ENCODE measurements at places on chromosomes 16 and 17.

DNA sequence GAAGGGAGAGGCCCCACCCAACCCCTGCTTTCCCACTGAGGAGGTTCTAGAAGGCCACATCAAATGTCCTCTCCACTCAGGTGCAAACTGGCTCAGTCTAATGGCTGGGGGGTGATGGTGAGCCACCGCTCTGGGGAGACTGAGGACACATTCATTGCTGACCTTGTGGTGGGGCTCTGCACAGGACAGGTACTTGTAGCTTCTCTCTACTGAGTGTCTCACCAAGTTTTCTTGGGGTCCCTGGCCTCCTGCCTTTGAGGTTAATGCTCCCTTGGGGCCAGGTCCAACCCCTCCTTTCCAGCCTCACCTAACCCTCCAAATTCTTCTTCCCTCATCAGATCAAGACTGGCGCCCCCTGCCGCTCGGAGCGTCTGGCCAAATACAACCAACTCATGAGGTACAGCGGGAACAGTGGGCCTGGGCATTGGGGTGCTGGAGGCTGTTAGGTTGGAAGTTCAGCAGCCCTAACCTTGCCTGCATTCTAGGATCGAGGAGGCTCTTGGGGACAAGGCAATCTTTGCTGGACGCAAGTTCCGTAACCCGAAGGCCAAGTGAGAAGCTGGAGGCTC lies 5.7 kb downstream of the ENO3 start:
- no peak for DNase-seq

GRCh38 chr17:74859459-74860228 lies at the start of gene GRIN2C:
TSS of gene GRIN2C (minus strand) at chr17:74859885. CDS start at chr17:74855092, 4,793 bp downstream.
- DNase-seq, result no peak

DNA sequence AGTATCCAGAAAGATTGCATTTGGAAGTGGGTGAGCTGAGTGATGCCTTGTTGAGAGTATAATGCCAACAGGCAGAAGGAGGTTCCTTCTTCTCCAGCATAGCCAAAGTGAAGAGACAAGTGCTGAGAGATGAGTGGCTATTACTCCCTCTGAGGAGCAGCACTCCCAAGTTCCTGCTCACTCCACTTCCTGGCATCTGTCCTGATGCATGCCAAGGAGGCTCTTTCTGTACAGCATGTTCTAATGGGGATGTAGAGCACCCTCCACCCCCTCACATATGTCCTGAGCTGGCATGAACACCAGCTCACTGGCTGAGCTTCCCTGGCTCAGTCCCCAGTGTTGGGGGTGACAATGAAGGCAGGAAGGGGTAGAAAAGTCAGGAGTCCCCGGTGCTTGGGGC lies 44.2 kb upstream of the DNAH9 start:
- DNase-seq, result no peak

DNA sequence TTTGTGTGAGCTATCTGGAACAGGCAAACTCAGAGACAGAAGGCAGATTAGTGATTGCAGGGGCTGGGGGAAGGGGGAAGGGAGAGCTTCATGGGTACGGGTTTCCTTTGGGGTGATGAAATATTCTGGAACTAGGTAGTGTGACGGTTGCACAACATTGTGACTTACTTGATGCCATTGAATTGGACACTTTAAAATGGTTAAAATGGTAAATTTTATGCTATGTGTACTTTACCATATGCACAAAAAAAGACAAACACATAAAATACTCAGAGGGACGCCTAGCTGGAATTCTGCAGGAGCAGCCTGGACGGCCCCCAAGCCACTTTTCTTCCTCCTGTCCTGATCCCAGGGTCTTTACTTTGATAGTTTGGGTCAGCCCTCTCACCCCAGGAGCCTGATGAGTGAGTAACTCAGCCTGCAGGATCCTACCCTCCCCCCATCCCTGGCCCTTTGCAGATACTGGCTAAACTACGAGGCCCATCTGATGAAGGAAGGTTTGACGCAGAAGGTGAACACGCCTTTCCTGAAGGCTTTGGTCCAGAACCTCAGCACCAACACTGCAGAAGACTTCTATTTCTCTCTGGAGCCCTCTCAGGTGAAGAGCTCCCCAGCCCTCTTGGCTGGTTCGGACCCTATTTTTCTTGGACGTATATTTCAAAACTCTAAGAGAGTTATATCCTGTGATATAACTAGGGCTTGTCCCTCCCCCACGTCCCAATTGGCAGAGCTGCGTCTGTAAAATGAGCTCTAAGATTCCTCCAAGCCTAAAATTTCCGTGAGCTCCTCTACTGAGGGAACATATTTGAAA lies 7.8 kb downstream of the ADGRG3 start:
- peak; percentile 78 for DNase-seq

DNA sequence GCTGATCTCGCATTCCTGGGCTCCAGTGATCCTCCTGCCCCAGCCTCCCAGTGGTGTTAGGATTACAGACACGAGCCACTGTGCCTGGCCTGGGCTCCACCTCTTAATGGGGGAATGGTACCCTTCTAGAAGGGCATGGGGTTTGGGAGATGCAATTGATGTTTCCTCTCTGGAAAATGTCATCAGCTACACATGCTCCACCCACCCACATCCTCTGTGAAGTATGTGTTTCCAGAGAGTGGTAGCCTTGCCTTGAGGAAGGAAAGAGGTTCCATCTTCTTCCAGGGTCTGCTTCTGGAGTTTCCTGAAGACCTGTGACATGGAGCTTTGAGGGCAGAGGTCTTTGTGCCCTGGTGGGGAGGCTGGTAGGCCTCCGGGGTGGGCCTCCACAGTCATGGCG lies 45.2 kb upstream of the GSE1 start:
- DNase-seq, result no peak

DNA sequence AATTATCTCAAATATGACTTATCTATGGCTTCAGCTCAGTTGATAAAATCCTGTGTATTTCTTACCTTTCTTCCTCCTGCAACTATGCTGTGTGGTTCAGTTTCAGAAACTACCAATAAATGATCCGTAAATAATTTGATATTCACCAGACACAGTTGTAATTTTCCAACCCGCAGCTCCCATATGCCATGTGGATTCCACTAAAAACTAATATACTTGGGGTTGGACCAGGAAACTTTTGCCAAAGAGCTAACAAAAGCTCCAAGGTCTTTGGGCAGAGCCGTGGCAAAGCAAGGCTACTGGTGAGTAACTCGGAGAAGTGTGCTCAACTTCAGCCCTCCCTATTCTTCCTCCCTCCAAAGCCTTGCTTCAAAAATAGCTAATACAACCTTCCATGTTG lies 2.3 kb upstream of the CHST6 start:
- no peak for DNase-seq

DNA sequence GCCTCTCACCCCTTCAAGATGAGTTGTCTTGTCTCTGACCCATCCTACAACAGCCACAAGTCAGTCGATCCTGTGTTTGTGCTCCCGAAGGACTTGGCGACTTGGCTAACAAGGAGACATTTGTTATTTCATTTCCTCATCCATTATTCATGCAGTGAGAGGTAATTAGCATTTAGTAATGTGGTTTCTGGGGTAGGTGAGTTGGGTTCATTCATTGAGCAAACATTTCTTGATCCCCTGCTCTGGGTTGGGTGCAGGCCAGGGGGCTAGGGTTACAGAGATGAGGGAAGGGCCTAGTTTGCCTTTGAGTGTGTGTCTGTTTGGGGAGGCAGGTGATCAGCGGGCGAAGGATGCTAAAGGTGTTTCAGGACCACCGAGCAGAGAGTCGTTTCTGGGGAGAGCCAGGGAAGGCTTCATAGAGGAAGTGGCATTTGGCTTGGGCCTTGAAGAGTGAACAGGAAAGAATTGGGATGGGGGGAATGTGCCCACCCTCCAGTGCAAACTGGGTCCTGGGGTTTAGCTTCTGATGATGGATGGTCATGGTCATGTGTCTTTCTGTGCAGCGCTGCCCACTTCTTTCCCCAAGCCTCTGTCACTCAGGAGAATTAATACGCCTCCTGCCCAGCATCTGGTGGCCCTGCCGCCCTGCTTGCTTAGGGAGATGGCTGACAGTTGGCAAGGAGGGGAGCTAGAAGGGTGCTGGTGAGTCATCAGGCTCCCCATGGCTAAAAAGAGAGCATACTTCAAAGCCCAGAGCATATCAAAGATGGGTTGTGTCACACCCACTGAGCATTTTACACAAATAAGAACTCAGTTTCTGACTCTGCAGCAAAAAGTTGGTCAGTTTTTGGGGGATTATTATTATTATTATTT lies 38.5 kb downstream of the MSI2 start:
- no peak for DNase-seq

DNA sequence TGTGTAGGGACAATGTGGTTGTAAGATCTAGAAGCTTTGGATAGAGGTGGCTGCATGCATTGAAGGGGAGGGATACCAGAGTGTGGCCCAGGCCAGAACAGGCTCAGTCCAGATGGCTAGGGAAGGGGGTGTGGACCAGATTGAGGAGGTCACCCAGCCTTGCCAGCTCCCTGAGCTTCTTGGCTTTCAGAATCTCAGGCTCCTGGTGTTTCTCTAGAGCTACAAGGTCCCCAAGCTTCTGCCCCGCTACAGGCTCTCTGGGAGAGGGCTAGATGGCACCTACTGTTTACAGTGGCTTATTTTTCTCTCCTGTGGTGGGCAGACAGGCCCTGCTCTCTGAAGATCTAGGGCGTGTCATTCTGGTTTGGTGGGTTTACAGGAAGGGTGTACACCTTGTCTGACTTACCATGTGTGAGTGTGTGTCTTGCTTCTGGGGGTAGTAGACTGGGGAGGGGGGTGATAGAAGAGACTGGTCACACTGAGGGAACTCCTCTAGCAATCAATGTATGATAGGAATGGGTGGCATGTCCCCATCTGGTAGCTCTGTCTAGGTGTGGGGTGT lies 1.1 kb downstream of the RARA start:
- no peak for DNase-seq

GRCh38 chr17:13646411-13646810 lies 44.7 kb upstream of the HS3ST3A1 start:
- DNase-seq, result no peak

DNA sequence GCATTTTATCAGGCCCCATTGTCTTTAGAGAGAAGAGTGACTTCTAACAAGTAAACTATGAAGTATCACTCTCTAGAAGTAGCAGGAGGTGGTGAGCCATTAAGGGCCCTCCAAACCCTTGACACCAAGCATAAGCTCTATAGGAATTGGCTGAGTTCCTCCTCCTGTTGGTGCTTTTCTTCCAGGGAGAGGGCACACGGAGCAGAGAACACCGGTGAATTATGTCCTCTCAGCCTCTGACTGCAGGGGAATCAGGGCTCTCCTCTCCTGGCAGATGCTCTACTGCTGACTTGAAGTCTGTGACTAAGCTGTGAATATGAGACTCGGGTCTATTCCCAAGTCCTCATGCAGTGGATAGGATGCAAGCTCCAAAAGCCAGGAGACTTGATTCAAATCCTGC lies 32.3 kb downstream of the CHD9 start:
- DNase-seq, result no peak

DNA sequence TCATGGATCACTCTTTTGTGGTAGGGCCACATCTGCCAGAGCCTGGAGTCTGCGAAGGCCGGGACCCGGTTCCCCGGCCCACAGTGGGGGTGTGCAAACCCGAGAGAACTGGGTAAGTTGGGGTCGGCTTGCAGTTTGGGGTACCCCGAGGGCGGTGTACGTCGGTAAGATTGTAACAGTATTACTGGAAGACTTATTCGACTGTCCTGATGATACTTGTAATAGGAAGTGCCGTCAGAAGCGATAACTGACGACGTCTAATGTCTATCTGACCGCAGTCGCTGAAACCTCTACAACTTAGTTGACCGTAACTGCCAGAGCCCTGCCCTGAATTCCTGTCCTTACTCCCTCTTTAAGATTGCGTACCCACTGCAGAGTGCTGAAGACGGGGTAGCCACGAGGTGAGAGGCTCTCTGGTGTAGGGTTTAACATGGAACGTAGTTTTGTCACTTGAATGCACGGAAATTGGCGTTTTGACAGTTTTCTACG lies 24.0 kb downstream of the TRPV2 start:
- no peak for DNase-seq

DNA sequence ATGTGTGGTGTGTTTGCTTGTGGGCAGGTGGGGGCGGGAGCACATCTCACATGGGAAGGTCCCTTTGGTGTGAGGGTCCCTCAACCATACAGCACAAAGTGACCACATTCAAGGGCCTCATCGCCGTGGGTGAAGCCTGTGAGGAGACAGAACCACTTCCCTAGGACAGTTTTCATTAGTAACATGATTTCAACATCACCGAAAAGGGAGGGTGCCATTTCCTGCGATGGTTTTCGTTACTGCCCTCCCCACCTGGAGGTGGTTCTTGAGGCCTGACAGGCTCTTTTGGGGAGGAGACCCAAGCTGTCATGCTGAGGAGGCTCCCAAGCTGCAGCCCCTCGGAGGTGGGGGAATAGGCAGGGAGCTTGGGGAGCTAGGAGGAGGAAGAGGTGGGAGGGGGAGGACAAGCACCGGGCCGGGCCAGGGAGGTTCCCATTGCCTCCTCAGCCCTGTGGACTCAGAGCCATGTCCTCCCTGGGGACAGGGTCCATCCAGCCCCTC lies 9.5 kb downstream of the CD300LB start:
- no peak for DNase-seq

DNA sequence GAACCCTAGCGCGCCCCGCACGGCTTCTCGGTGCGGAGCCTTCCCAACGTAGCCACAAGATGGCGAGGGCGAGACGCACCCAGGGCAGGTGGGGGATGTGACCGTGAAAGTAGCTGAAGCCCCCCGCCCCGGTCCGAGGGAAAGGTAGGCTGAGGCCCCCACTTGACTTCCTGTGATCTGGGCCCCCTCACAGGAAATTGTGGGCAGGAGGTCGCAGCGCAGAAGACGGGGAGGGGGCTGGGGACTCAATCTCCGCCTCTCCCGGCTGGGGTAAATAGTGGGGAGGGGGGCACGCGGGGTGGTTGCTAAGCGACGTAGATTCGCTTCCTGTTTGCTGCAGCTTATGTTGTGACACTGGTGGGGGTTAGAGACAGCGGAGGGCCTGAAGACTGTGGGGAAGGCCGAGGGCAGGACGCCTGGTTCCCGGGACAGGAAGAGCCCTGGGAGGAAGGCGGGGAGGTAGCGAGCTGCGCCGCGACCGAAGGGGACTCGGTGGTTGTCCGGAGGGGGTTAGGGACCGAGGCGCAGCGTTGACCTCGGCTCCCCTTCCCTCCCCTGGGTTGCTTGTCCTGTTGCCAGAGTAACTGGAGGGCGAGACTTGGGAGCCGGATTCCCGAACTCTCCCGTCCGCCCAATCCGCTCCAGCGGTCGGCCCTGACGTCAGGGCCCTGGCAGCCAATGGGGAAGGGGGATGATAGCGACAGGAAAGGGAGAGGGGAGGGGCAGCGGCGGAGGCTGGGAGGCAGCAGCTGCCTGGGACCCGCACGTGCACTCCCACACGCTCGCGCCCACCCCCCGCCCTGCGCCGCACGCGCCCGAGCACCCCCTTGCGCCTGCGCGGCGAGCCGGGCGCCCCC lies 1.2 kb downstream of the KDM6B start:
- peak; percentile 98 for DNase-seq

DNA sequence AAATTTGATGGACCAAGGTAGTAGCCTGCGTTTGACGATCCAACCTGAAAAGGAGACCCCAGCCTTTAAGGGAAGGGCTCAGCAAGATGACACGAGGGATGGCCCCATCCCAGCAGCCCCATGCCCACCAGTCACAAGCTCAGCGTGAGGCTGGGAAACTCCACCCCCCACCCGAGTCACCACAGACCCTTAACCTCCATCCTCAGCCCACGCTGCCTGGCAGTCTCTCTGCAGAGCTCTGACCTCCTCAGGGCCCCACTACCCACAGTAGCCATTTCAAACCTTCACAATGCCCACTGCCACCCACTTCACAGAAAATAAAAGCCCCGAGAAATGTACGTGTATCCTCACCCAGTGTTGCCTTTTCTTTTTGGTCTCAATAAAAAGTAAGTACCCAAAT lies 18.7 kb downstream of the USP36 start:
- no peak for DNase-seq

Measured in NCI-H460 (cell line).